Articular chondrocyte of knee joint (primary cell): ENCODE measurements at places on chromosomes 2 and 18. TPM values are rescaled to one million over a fixed set of nuclear protein-coding genes. Genes with fewer than 3 reads are reported as not detected.

The ZSWIM2 gene
- total RNA-seq = under 0.01 TPM in 1 of 2 replicates, not detected in the other

The MSH6 gene
- total RNA-seq = 42.3 and 58.6 TPM in 2 replicates

The HOXD3 gene
- total RNA-seq = 3.7 and 6.4 TPM in 2 replicates

The C2orf66 gene
- total RNA-seq = 0.13 and 0.32 TPM in 2 replicates

The SYT4 gene
- not detected in 2 replicates for total RNA-seq

The LTBP1 gene
- 238 and 256 TPM in 2 replicates for total RNA-seq

The SLC14A1 gene
- 0.65 and 5.0 TPM in 2 replicates for total RNA-seq

The IL18R1 gene
- 4.2 and 4.4 TPM in 2 replicates for total RNA-seq

The RUFY4 gene
- total RNA-seq = not detected in 2 replicates

The MERTK gene
- total RNA-seq = 0.65 and 1.3 TPM in 2 replicates

The AMER3 gene
- total RNA-seq = not detected in 2 replicates

The POTEI gene
- total RNA-seq = not detected in 2 replicates

The ABCG8 gene
- total RNA-seq = not detected in 2 replicates

The TANK gene
- total RNA-seq = 97.7 and 100 TPM in 2 replicates

The PLA2R1 gene
- 30.1 and 35.5 TPM in 2 replicates for total RNA-seq

The TMEM247 gene
- total RNA-seq = not detected in 2 replicates

The CCDC141 gene
- 0.11 and 0.39 TPM in 2 replicates for total RNA-seq

The KIAA2012 gene
- under 0.01 TPM in 1 of 2 replicates, not detected in the other for total RNA-seq

The SLC5A7 gene
- total RNA-seq = not detected in 2 replicates

The CTNNA2 gene
- total RNA-seq = not detected in 2 replicates
